ENCODE measurements at places on chromosomes 6 and 20.

DNA sequence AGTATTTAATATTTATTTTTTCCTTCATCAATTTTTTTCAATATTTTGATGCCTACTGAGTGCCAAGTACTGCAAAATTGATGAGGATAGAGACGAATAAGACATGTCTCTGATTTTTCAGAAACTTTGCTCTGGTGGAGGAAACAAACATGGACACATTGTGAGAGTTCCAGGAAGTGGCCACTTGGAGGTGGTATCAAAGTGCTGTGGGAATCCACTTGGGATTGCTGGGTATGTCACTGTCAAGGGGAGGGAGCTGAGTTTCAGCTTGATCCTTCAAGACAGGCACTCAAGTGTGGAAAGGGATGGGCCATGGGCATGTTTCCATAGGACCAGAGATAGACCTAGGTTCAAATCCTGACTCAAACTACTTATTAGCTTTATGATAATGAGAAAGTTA is 24.5 kb upstream of the ABCC10 start:
- no peak for DNase-seq

GRCh38 chr6:16768477-16768830 is 7.2 kb upstream of the ATXN1 start:
- DNase-seq: no peak

GRCh38 chr6:167828325-167828956 is 1.7 kb downstream of the AFDN start:
- no peak for DNase-seq

- DNase-seq: no peak
These were observed 346.6 kb downstream of the C6orf118 start for GRCh38 chr6:164962805-164963204.

GRCh38 chr6:2274981-2275891 is 29.8 kb upstream of the GMDS start:
- no peak for DNase-seq

- DNase-seq: no peak
These were observed 60.5 kb upstream of the PRND start for GRCh38 chr20:4661191-4661590.

DNA sequence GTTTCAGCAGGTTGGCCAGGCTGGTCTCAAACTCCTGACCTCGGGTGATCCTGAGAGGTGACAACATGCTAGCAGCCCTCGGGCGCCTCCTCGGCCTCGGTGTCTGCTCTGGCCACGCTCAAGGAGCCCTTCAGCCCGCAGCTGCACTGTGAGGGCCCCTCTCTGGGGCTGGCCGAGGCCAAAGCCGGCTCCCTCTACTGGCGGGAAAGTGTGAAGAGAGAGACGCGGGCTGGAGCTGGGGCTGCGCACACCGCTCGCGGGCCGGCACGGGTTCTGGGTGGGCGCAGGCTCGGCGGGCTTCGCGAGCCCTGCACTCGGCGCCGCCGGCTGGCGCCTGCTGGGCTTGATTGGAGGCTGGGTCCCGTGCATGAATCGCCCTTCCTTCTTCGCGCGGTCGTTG is 80.8 kb upstream of the RBM24 start:
- DNase-seq: no peak

- DNase-seq: no peak
These were observed 104.0 kb downstream of the ISM1 start for GRCh38 chr20:13325033-13325432.

- no peak for DNase-seq
These were observed 272.0 kb downstream of the ARID1B start for GRCh38 chr6:157049133-157049532.

GRCh38 chr6:135722190-135722589 is 129.3 kb upstream of the PDE7B start:
- no peak for DNase-seq

DNA sequence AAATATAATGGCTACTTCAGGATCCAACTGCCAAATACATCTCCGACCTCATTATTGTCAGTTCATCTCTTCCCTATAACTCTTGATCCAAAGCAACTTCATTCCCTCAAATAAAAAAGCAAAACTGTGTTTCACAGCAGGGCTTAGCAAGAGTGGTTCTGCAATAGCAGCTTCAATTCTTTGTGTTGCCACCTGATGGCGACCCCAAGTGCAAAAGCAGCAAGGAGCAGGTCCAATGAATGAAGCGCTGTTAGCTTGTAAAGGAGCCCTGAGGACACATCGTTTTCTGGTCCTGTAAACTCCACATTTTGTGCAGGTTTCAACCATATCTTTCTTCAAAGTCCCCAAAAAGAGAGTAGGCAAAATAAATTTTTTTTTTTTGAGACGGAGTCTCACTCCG is 19.6 kb downstream of the RTN4IP1 start:
- DNase-seq: peak; percentile 51

DNA sequence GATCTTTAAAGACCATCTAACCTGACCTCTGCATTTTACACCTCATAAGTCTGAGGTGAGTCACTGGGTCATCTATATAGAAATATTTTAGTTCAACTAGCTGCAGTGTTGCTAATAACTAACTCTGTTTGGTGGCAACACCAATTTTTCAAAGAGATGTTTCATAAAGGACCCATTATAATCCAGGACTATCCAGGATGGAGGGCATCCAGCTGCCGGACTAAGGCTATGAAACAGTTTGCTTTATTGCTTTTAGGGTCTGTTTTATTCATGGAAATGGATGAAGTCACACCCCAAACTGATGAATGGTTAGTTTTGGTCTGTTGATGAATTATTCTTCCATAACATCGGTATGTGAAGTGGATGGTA is 204.2 kb upstream of the GMDS start:
- no peak for DNase-seq

DNA sequence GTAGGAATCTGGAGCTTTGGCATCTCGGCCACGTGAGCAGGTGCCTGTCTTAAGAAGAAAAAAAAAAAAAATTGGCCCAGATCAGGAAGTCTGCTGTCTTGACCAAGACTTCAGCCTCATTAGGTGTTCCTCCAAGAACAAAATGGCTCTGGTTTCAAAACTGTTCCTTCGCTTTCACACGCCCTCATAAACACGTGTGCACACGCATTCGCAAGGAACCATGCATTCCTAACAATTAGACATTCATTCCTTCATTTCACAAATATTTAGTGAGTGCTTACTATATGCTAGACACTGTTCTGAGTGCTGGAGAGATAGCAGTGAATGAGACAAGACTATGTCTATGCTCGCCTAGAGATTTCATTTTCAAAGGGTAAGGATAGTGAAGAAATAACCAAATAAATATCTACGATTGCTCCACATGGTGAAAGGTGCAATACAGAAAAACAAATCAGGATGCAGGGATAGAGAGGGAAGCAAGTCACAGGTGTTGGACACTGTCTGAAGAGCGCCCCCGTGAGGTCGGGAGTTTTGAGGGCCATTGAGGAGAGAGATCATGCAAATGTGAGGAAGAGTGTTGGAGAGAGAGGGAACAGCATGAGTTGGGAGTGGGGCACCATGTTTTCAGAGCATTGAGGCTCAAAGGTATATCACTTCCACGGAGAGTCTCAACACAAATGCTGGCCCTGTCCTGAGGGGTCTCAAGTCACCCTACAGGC is 53.3 kb downstream of the CCDC170 start:
- no peak for DNase-seq

DNA sequence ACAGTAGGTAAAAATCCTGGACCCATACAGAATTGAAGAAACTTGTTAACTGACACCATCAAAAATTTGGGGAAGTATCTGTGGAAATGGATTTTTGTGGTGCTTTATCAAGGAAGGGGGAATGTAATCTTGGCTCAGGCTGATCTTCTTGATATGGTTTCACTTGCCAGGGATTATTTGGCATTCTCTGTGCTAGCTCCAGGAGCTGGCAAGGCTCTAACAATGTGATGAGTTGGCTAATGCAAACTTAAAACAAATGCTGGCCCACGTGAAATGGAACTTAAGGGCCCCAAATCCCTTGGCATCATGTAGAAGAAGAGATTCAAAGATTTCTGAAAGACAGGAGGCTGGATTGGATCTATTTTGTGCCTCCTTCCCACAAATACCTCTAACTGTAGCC is 13.1 kb downstream of the KCNS1 start:
- no peak for DNase-seq

DNA sequence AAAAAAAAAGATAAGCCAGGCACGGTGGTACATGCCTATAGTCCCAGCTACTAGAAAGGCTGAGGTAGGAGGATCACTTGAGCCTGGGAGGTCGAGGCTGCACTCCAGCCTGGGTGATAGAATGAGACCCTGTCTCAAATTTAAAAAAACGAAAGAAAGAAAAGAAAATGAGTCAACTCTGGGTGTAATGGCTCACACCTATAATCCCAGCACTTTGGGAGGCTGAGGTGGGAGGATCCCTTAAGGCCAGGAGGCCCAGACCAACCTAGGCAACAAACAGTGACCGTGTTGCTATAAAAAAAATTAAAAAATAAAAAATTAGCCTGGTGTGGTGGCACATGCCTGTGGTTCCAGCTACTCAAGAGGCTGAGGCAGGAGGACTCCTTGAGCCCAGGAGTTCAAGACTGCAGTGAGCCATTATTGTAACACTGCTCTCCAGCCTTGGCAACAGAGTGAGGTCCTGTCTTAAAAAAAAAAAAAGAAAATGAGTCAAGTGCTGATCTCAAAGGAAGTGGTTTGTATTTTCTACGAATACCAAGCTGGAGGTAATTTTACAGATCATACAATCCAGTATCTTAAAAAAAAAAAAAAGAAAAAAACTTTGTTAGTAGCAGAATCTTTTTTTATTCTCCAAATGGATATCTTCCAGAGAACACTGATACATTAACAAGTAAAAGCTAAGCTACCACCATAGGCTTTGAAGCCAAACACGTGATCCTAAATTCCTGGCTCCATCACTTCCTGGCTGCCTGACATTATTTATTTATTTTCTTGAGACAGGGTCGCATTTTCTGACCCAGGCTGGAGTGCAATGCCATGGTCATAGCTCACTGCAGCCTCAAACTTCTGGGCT is 5.7 kb downstream of the COMMD7 start:
- no peak for DNase-seq

DNA sequence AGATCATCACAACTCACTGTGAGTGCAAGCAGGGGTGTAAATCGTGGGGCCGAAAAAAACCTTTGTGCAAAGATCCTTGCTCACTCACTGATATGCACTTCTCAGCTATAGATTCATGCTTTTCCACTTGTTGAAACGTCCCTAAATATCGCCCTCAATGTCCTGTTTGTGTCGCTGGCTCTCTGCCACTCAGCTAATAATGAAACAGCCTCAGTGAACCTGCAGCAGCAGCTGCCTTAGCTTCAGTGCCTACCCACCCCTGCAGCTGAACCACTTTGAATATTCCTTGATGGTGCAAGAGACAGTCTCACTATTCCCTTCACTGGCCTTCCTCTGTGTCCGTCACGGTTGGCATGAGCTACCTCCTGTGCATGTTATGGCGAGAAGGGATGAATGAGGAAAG is 128.9 kb upstream of the NAA20 start:
- DNase-seq: no peak

GRCh38 chr6:129236001-129236517 is 353.1 kb downstream of the LAMA2 start:
- no peak for DNase-seq

GRCh38 chr6:28865401-28866204 is 58.2 kb downstream of the TRIM27 start:
- no peak for DNase-seq

GRCh38 chr20:2405693-2406065 is 25.0 kb downstream of the TGM6 start:
- DNase-seq: no peak

DNA sequence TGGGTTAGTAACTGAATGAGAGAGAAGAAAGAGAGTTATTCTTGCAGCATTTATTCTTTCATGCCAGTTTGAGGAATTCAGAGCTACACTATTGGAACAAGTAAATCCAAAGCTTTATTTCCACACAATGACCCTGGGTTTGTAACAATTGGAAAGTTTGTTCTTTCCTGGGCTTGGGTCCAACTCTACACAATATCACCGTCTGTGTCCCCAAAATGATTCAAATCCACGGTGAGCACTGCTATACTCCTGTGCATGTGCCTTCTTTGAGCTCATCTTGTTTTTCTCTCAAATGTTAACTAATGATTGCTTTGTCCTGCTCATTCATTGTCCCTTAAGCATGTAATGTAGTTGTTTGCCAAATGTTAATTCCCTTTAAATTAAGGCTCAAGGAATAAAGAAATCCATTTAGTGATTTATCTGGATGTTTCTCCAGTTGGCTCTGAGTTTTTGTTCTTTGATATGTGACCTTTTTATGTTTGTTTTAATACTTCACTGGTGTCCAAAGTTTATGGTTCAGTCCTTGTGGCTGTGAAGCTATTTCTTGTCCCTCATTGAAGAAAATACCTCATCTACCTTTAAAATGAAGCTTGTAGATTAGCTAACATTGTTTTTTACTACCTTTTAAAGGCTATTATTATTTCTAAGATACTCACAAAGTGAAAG is 20.5 kb upstream of the CRISP3 start:
- DNase-seq: no peak

GRCh38 chr6:113672491-113673149 is 184.5 kb upstream of the MARCKS start:
- DNase-seq: no peak

DNA sequence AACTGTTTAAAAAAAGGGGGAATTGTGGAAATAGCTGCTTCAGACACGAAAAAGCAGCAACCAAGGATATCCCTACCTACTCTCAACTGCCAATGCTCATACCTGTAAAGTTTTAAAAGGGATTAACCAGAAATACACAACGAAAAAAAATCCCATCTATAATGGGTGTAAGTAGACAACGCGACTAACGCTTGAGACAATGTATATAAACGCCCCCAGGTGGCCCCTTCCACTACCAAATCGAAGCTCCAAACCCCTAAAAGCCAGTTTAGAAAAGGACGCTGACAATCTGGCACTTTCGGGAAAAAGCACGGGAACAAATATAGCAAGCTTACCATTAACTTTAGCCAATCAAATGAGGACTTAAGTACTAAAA is 94.5 kb upstream of the BTN3A2 start:
- no peak for DNase-seq

DNA sequence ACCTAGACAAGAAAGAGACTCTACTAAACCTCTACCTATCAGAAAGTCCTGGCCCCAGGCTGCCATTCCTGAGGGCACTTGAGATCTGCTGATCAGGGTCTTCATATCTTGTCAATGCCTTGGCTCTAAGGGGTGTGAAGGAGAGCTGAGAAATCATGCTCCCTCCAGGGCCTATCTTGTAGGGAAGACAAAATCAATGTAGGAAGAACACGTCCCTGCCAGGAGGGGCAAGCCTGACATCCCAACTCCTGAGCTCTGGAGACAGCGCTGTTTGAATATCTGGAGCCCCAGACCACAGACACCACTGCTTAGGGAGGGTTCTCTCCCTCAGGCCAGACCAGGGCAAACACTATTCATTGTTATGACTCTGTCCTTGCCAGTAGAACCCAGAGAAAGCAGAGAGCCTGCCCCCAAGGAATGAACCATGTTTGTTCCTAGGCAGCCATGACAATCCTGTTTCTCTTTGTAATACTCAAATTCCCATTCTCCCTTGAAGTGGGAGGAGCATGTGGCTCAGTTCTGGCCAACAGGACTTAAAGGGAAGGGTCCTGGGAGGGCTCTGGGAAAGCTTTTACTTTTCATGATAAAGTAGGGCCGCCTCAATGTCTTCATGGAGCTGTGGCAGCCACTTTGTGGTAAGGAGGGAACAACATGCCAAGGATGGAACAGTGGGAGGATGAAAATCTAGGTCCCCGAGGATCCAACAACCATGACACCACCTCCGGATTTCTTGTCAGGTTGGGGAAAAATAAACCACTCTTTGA is 1.8 kb upstream of the FASTKD5 start:
- no peak for DNase-seq

- no peak for DNase-seq
These were observed 91.3 kb upstream of the HEY2 start for GRCh38 chr6:125658136-125658535.

Data from HL-60 (cell line).